ENCODE measurements at places on chromosomes 12 and 14.

GRCh38 chr12:32455607-32456071 lies 56.3 kb downstream of the FGD4 start:
- DNase-seq: peak; percentile 7

DNA sequence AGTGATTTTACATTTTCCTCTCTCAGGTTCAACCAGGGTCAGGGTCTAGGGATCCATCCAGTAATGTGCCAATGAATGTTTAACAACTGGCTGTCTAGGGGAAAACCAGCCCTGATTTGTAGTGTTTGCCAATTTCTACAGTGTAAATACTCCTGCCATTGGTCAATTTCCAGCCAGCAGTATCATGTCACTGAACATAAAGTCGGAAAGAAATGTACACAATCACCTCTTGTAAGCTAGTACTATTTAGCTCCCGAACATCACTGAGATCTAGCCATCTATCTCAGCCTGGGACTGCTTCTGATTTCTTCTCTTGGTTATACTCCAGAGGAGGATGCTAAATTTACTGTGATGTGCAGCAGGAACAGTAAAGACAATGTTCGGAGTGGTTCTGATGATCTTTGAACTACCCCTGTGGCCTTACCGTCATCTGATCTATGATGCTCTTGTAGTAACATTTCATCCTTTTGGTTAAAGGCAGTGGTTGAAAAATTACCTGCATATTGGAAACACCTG lies 36.7 kb upstream of the EGLN3 start:
- no peak for DNase-seq

- DNase-seq: no peak
These were observed 485.1 kb downstream of the ZFP36L1 start for GRCh38 chr14:68307790-68308168.

- no peak for DNase-seq
These were observed 14.4 kb downstream of the FMNL3 start for GRCh38 chr12:49692851-49693250.

DNA sequence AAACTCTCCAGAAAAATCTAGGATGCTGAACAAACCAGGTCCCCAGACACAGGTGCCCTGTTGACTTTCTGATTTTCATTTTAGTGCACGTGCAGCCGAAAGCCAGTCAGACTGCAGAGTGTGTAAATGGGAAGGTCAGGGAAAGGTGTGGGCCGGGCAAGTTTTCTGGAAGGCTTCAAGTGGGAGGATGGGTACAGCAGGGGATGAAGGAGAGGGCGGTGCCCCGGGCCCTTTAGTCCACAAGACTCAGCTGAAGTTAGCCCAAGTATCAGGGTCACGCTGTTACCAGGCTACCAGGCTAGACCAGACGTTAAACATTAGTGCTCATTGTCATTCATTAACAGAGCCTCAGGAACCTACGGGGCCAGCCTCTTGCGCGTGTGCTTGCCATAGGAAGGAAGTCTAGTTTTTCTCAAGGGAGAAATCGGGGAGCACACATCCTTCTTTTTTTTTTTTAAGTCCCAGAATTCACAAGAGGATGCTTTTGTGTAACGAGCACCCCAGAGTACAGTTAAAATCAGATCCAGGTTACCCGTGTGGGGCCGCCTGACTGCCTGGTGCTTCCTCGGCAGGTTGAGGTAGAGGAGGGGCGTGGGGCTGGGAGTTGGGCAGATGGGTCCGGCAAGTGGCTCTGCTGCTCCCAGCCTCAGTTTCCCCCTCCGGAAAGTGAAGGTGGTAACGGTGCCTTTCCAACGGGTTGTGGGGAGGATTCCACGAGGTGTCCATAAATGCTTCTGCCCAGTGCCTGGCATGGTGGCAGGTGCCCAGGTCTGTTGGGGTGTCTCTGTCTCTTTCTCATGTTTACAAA lies 19.1 kb downstream of the BCL7A start:
- no peak for DNase-seq

GRCh38 chr12:94010307-94010706 lies 138.1 kb upstream of the PLXNC1 start:
- DNase-seq: no peak

GRCh38 chr14:91891721-91892220 lies 24.4 kb upstream of the TC2N start:
- no peak for DNase-seq

DNA sequence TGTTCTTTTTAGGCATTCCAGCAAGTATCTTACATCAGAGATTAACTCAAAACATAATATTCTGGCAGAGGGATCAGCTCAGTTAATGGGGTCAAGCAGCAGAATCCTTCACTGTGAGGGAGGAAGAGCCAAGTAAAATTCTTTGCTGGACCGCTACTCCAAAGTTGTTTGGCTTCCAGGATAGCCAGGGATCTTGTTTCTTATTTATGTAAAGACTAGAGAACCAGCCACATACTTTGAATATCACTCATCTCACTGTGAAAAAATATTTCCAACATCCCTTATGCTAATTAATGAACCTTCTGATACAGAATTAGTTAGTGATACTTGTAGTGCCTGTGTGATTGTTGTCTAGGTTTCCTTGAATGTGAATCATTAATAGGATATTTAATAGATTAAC lies 94.2 kb downstream of the PLEKHA5 start:
- DNase-seq: no peak
